Globus pallidus (tissue), 1 donor: ENCODE measurements at places on chromosomes 5 and 9.

- DNase-seq = no peak
Observed at GRCh38 chr5:61626639-61627282, 294.7 kb downstream of the ZSWIM6 start.

DNA sequence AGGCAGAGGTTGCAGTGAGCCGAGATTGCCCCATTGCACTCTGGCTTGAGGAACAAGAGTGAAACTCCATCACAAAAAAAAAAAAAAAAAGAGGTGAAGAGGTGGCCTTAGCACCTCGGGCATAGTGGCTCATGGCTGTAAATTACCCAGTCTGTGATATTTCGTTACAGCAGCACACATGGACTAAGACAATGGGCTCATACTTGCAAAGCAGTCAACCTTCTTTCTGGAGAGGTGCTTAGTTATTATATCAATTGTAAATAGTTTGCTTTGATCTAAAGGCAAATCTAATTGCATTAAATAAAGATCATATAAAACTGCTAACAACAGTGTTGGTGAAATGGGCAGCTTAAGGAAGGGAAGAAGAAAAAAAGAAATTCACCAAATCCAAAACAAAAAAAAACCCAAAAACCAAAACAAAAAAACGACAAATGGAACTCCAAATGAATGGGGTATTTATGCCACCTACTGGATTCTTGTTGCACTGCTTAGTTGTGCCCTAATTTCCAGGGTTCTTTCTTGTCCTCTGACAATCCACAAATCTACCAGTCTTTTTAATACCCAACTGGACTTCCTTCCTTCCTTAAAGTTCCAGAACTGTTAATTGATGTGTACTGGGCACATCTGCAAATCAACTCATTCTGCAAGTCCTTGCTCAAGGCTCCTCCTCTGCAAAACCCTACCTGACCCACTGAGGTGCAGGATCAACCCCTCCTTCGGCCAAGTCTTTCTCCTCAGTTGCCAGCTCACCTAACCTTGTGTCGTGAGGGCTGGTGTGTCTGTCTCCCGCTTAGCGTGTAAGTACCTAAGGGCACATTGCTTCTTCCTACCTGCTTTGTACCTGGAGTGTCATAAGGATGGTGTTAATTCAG lies 35.0 kb upstream of the DMRT1 start:
- DNase-seq = peak; percentile 34

- no peak for DNase-seq
Observed at GRCh38 chr9:91896097-91896496, 53.9 kb downstream of the ROR2 start.

GRCh38 chr5:127425868-127426267 lies 91.6 kb upstream of the PRRC1 start:
- no peak for DNase-seq

DNA sequence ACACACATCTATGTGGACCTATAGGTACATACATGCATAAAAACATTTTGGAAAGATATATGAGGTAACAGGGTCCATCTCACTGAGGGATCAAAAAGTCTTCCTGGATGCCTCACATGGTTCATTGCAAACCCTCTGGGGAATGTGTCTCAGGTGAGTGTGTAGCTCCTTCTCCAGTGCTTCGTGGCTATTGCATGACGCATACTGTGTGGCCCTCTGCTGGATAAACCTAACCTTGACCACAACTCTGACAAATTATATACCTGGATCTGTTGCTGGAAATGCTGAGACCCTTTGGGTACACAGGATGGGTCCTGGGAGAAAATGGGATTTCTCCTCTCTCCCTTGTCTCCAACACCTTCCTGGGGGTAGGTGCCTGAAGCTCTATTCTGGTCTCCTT lies 91.9 kb downstream of the JAKMIP2 start:
- DNase-seq = no peak

GRCh38 chr9:130766021-130766926 lies 68.8 kb upstream of the ABL1 start:
- DNase-seq = no peak

GRCh38 chr5:139574641-139575312 lies 13.6 kb downstream of the UBE2D2 start:
- peak; percentile 31 for DNase-seq

DNA sequence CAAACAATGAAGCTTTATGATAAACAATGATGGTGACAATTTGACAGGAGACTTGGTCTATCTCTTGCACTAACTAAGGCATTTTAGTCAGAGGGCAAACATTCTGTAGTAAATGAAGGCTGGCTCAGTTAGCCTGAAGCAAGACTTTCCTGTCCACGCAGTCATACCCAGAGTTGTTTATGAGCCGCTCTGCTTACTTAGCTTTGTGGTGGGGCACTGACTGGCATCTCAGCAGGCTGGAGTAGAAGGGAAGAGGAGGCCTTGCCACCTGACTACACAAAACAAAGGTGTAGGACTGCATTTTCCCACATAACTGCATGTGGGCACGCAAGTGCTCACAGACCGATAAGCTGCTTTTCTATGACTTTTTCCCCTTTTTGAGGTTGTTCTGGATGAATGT lies 133.7 kb upstream of the EPB41L4A start:
- DNase-seq = no peak

GRCh38 chr9:95107001-95107749 lies 210.3 kb downstream of the FANCC start:
- no peak for DNase-seq

- no peak for DNase-seq
Observed at GRCh38 chr5:14495301-14495700, 86.3 kb upstream of the OTULINL start.

GRCh38 chr9:81321551-81321950 lies 367.8 kb downstream of the TLE1 start:
- DNase-seq = no peak

DNA sequence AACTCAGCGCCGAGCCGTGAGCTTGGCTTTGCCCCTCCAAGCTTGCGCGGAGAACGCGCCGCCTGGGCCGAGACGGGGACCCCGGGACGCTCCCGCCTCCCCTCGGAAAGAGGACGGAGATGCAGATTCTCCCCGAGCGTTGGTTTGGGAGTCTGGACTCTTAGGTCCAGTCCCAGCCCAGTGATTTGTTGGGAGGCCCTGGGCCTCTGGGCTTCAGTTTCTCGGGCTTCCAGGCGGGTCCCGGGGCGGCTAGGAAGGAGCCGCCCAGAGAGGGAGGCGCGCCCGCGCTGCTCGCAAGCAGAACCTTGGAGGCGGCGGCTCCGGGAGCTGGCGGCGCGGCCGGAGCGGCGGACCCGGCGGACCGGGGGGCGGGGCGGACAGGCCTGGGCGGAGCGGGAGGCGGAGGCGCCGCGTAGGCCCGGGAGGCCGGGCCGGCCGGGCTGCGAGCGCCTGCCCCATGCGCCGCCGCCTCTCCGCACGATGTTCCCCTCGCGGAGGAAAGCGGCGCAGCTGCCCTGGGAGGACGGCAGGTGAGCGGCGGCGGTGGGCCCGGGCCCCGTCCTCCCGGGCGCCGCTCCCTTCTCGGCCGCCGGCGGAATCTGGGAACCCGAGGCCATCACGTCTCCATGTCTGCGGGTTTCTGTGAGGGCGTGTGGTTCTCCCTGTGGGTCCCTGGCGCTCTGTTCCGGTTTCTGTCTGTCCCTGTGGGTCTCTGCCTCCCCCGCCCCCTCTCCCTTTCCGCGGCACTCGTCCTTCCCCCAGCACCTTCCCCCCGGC lies at the start of gene B4GALT7:
Gene B4GALT7 (plus strand): TSS at position 402 of the 777 bp plus-strand sequence. CDS start 79 bp downstream, at position 481.
- peak; percentile 77 for DNase-seq

- no peak for DNase-seq
Observed at GRCh38 chr5:157204765-157205164, 24.1 kb downstream of the ITK start.

DNA sequence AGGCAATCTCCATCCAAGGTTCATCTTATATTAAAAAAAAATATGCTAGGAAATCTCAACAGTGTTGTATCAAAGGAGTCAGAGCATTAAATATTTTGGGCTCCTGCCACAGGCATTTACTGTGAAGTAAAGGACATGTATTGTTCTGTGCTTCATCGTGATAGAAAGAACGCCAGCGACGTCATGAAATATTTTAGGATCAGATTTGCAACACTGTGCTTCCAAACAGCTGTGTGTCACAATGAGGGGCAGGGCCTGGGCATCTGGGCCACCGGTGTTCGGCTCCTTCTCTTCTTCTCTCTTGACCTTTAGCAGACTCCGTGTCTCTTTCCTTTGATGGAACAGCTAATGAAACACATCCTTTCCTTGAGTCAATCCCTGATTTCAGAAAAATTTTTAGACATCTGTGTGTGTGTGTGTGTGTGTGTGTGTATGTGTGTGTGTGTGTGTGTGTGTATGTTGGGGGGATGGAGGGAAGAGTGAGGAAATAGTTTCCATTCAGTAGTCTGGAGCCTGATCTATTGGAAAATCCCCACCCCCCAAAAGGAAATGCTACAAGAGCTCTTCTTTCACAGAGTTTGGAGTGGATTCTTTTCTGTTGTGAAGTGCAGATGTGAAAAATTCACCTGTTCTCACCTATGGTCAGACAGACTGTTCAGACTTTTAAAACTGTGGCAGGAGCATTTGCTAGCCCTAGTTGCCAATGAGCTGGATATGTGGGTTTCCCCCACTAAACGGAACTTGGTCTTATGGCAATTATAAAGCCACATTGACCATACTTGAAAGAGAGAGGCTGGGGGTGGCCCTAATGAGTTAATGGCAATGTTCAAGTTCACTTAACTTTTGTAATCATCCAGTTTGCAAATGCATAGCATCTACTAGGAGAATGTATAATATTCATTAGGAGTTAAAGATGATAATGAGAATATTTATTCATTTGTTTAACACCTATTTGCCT lies 18.1 kb upstream of the TNC start:
- no peak for DNase-seq

DNA sequence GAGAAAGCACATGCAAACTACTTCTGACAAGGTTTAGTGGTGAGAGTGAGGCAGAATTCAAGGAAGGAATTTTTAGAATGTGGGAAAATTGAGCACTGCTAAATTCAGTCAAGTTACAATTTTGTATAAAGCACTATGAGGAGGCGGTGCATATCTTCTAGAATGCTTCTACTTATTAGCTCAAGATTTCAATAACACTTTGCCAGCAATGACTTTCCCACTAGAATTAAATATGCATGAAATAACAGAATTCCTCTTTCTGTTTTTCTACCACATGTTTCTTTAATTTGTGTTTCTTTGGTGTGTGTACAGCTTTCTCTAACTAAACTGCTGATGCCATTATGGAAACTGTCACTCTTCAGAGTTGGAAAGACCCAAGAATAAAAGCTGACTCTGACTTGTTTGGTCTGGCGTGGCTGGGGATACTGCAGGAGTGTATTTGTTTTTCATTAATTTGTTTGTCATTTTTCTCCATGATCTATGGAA lies 163.5 kb downstream of the ARSB start:
- no peak for DNase-seq

DNA sequence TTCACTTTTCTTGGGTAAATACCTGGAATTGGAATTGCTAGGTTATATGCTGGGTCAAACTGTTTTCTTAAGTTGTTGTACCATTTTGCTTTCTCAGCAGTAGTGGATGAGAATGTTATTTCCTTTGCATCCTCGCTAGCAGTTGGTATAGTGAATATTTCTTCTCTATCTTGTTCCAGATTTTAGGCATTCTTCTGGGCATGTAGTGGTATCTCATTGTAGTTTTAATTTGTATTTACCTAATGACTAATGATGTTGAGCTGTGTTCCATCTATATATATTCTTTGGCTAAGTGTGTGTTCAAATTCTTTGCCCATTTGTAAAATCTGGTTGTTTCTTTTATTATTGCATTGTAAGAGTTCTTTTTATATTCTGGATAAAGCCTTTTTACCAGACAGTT lies 333.3 kb downstream of the MAT2B start:
- no peak for DNase-seq

GRCh38 chr9:79129865-79130480 lies 441.8 kb upstream of the TLE4 start:
- DNase-seq = peak; percentile 32

GRCh38 chr5:99441235-99441634 lies 512.4 kb upstream of the CHD1 start:
- no peak for DNase-seq

DNA sequence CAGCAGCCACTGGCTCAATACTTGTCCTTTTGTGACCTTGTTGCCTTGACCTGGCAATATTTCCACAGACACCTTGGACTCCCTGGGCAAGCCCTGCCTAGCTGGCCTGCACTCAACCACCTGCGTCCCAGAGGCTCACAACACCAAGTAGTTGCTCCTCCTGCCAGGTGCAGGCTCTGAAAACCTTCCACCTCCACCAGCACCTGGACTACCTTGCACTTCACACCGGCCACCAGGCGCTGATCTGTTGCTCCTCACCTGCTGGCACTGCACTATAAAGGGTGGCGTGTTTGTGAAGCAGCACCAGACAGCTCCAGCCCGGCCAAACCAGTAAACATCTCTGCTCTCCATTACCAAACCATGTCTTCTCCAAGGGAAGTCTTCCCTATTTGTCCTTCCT lies 997.7 kb downstream of the PTPRD start:
- no peak for DNase-seq

DNA sequence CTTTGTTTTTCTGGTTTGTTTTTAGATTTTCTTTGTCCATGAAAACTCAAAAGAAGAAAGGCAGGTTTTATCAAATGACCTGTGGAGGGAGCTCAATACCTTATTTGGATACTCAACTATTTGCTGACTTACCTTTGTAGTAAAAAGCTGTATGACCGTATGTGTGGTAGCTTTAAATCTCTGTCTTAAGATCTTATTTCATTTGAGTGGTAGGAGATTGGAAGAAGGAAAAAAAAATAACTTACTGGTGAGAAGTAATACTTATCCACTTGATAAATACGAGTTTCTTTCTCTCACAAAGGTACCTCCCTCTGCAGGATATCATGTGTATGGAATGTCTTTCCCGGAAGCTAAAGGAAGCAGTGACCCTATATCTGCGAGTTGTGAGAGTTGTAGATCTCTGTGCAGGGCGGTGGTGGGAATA lies 15.0 kb downstream of the FBXO38 start:
- DNase-seq = no peak
